Epithelial cell of proximal tubule (primary cell): ENCODE measurements at places on chromosomes 11 and 22. TPM values are rescaled to one million over a fixed set of nuclear protein-coding genes. Genes with fewer than 3 reads are reported as not detected.

Gene ZNF214
- total RNA-seq: 1.1 and 1.5 TPM in 2 replicates

Gene TECTA
- 0.22 and 0.23 TPM in 2 replicates for total RNA-seq

Gene TRIM51
- not detected in 2 replicates for total RNA-seq

Gene RELA
- total RNA-seq: 63.6 and 73.0 TPM in 2 replicates

Gene SLC22A9
- not detected in 2 replicates for total RNA-seq

Gene NXPE1
- total RNA-seq: not detected in 2 replicates

Gene OR8K5
- not detected in 2 replicates for total RNA-seq
